Effector CD4-positive, alpha-beta T cell (primary cell): ENCODE measurements at places on chromosomes 5 and 9.

DNA sequence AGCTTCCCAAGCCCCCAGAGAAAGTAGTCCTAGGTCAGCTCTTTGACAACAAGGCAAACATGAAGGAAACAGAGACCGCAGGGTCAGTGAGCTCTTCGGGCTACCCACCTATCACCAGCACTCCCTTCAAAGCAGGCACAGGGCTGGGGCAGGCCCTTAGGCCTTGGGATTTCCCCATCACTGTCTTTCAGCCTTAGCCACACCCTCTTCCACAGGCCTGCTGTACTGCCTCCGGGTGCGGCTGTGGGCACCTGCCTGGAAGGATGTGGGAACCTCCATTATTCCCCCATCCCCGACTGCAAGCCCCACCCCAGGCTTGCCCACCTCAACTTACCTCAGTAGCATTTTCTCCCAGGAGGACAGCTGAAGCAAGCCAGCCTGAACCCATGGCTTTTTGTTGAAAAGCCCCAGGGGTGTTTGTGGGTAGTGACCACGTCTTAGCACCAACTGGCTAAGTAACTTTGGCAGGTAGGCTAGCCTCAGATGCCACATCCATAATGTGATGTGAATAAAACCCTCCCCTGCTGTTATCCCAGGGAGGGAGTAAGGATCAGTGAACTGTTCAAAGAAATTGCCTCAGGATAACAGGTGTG lies 100.2 kb downstream of the PIK3R1 start:
- no peak for DNase-seq

- DNase-seq: no peak
Measured at GRCh38 chr5:122019919-122020590, 58.0 kb downstream of the LOX start.

- DNase-seq: no peak
Measured at GRCh38 chr5:94239266-94239665, 379.1 kb downstream of the KIAA0825 start.

DNA sequence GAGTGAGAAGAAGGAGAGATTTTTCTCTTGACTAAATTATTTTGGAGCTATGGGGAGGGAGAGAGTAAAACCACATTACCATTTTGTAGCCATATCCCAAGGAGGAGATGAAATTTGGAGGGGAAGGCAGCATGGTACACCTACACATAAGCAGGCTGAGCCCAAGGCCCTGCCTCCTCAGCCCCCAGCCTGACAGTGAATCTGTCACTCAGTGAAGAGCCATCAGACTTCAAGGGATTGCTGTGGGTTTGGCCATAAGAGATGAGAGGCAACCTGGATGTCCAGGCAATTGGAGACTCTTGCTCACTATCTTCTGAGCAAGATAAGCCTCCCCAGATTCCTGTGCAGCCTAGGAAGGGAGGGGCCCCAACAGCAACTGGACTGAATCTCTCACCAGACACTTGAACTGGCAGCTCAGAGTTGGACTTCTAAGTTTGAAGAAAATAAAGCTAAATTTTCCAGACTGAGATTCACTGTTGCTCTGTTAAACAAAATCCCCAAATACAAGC lies 216.6 kb downstream of the SEMA6A start:
- DNase-seq: no peak

DNA sequence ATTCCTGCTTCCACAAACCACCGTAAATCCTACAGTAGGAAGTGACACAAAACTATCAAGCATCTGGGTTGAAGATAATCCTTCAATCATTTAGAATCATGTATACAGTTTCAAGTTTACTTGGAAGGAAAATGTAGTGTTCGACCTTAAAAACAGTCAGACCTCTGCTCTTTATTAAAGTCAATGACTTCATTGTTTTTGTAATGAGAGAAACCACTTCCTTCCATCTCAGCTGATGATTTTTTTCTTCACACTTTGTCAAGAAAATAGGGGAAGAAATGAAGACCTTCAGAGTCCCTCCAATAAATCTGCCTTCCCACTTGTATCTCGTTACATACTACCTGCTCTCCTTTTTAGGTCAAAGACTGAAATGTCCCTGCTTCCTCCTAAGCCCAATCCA lies 30.1 kb downstream of the TUSC1 start:
- DNase-seq: no peak

DNA sequence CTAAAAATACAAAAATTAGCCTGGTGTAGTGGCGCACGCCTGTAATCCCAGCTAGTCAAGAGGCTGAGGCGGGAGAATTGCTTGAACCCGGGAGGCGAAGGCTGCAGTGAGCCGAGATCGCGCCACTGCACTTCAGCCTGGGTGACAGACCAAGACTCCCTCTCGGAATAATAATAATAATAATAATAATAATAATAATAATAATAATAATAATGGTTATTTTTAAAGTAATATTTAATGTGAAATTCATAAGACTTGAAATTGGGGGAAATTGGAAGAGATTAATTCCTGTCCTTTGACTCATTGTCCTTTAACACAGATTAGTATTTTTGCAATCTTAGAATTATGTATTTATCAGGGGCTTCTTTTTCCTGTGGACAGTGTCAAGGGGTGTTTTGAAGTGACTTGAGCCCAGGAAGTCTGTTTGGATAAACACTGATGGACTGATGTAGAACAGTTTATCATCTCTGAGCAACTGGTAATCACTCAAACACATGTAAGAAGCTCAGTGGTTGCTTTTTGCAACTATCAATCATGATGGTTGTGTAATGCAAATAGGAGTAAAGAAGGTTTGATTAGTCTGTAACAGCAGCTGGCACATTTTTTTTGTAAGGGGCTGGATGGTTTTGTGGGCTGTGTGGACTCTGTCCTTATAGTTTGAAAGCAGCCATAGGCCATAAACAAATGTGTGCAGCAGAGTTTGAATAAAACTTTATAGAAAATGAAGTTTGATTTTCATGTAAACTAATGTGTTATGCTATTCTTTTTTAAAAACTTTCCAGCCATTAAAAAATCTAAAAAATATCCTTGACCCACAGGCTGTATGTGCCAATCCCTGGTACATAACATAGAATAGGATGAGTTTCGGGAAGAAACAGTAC lies 93.5 kb downstream of the F2RL2 start:
- no peak for DNase-seq

- DNase-seq: no peak
Measured at GRCh38 chr5:99025298-99026045, 96.7 kb upstream of the CHD1 start.

DNA sequence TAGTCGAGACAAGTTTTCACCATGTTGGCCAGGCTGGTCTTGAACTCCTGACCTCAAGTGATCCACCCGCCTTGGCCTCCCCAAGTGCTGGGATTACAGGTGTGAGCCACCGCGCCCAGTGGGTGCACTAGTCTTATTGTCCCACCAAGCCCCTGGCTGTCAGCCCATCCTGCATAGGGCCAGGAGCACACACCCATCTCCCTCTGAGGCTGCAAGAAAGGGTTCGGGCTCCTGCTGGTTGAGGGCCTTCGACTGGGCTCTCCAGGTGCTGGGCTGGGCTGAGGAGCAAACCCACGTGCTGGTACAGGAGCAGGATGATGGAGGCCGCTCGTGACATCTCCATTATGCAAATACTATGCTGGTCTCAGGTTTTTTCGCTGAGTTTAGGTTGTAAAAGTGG lies 25.1 kb upstream of the RNF130 start:
- no peak for DNase-seq

- DNase-seq: no peak
Measured at GRCh38 chr5:92309336-92309991, 926.3 kb upstream of the ARRDC3 start.

DNA sequence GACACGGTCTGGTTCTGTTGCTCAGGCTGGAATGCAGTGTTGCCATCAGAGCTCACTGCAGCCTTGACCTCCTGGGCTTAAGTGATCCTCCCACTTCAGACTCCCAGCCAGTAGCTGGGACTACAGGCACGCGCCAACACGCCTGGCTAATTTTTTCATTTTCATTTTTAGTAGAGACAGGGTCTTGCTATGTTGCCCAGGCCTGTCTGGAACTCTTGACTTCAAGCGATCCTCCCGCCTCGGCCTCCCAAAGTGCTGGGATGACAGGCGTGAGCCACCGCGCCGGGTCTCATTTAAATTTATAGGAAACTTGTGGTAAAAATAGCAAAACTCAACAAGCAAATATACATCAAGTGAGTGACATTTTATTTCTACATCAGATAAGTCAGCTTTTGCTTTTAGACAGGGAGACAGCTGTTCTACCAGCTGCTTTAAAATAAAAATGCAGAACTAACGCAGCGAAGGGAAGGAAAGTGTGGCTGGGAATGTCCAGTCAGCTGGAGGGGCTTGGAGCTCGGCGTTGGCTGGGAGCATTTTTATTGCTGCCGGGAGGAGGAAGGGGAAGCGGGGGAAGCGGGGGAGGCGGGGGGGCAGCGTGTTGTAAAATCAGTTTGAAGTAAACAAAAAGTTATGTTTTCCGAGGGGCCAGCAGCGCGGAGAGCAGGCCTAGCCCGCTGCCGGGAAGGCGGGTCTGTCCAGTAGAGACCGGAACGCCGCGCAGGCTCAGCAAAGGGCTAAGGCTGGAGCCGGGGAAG lies 707 bp upstream of the ZFYVE16 start:
- no peak for DNase-seq

DNA sequence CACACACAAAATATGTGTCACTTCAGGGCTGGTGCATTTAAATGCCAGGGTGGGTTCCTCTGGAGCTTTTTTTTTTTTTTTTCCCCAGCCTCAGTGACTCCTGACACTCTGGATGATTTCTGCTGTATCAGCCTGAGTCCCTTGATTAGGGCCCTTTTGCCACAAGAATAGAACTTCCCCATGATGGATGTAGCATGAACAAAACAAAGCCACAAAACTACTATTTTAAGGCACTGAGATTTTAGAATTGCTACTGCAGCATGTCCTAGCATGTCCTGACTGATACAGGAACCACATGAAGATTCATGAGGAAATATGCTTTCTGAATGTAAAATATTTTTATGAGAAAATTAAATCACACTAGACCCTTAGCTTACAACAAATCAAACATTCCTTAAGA lies 13.9 kb upstream of the ADGRD2 start:
- no peak for DNase-seq

- no peak for DNase-seq
Measured at GRCh38 chr9:82961504-82962125, 101.3 kb downstream of the RASEF start.

DNA sequence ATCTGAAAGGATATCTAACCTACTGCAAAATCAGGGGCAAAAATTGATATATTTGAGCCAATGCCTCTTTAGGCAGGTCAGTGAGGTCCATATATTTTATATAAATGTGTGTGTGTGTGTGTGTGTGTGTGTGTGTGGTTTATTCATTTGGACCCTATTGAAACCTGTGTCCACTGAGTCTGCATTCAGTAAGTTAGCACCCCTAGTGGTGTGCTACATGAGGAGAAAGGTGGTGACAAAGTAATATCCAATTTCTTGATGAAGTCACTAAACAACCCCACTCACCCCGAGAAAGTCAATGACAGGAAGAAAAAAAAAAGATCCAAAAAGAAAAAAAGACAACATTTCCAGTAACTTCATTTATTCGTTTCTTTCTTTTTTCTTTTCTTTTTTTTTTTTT lies 4.1 kb downstream of the FBXW11 start:
- DNase-seq: no peak

- no peak for DNase-seq
Measured at GRCh38 chr9:27433631-27434325, 90.3 kb upstream of the IFNK start.

DNA sequence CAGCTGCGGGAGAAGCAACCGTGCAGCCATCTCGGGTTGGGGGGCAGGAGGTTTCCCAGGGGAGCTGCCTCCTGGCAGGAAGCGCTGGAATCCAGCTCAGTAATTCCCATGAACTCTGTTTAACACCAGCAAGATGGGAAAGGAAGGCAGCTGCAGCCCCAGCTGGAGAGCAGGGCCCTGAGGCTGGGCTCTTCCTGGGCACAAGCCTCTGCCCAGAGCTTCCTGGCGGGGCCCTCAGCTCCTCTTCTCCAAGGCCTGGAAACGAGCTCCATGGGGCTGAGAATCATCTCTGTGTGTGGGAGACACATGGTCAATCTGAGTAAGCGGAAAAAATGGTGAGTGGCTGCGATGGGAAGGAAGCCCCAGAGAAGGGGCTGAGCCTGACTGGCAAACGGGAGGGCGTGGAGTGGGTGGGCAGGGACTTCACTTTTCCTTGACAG lies 6.3 kb downstream of the MRPL36 start:
- no peak for DNase-seq

DNA sequence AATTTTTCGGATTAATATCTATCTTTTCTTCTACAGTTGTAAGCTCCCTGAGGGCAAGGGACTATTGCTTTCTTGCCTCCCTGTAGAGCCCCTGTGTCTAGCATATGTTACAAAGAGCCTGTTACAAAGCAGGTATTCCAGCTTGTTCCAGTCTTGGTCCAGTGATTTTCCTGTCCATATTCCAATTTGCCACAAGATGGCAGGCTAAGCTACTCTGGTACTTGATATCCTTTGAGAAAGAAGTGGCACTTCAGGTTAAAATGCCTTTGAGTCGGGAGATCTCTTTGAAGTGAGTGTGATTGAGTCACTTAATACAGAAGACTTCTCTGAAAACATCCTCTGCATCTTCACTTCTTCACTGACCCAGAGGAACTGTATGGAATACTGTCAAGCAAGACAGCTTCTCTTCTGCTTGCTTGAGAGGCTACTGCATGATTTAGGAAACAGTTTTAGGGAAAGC lies 24.5 kb downstream of the CAVIN4 start:
- no peak for DNase-seq
